Activated naive CD8-positive, alpha-beta T cell treated with anti-CD3 and anti-CD28 coated beads, Interleukin-2, amount 10 ng/mL, durations not matched to agents 7 days and 5 days (primary cell): ENCODE measurements at places on chromosomes 11 and 22.
A peak's percentile ranks its signal among the peaks of the same experiment; 100 is the strongest.

- peak; percentile 96 for DNase-seq
Measured at GRCh38 chr11:126062679-126063506, at the start of gene CDON. CDON (minus strand) TSS chr11:126062866; CDS start chr11:126023476, 39,390 bp downstream.

DNA sequence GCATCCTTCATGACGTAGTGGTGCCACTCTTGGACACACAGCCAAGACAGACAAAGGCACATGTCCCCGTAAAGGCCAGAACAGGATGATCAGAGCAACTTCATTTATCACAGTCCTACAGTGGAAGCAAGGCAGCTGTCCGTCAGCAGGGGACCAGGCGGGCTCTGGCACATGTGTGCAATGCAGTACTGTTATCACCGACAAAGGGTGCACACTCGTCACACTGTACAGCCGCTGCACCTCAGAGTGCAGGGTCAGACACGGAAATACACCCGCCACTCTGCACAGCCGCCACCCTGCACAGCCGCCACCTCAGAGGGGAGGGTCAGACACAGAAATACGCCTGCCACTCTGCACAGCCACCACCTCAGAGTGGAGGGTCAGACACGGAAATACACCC, 13.4 kb upstream of the IL17REL start:
- DNase-seq: no peak

DNA sequence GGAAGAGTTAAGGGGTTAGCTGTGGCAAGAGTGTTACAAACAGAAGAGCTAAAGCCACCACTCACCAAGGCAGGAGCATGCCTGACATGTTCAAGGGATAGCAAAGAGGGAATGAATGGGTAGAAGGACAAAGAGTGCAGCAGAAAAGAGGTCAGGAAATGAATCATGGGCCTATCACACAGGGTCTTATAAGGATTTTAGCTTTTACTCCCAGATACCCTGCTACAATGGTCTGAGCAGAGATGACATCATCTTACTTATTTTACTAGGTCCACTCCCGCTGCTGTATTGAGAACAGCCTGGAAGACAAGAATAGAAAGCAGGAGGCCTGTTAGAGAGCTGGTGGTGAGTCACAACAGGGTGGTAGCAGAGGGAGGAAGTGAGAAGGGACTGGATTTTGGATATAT, 9.8 kb downstream of the TRAF6 start:
- DNase-seq: no peak

- DNase-seq: no peak
Measured at GRCh38 chr22:40199852-40200251, 22.1 kb downstream of the TNRC6B start.

GRCh38 chr11:9573775-9574621, 528 bp downstream of the WEE1 start:
- DNase-seq: no peak

- DNase-seq: no peak
Measured at GRCh38 chr11:113991718-113992458, 17.0 kb downstream of the HTR3A start.

DNA sequence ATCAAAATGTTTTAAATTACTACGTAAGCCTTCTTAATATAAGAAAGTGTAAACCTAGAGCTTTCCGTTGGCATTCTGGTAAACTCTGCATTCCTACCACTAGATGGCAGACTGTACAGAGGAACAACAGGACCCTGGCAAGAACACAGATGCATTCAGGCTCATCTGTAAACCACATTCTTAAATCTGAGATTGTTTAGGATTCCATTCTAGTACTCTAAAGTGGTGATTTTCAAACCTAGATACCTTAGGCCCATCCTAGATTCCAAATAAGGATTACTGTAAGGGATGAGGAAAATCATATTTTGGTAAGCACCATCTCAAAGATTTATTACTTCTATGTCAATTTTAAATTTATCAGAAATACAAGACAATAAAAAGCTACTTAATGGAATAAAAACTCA, 26.9 kb downstream of the PICALM start:
- DNase-seq: no peak

DNA sequence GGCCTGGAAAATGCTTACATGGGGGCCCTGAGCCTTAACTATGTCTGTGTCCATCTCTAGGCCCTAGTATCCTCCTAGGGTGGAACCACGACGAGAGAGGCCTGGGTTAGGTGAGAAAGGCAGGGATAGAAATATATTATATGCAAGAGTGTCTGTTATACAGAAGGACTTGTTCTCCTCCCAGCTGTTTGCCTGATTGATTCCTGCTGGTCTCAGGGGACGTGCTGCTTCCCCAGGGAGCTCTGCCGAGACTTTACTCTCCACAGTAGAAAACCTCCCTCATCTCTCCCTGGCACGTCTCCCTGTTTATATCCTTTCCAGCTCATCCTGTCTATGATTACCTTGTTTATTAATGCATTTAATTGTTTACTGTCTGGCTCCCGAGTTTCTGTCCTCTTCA, 132.6 kb downstream of the MIAT start:
- no peak for DNase-seq

DNA sequence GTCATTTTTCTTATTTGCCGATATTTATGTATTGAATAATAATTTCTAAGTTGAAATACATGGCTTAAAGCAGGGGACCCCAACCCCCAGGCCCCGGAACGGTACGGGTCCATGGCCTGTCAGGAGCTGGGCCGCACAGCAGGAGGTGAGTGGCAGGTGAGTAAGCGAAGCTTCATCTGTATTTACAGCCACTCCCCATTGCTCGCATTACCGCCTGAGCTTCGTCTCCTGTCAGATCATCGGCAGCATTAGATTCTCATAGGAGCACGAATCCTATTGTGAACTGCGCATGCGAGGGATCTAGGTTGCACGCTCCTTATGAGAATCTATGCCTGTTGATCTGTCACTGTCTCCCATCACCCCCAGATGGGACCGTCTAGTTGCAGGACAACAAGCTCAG, 4.5 kb downstream of the ZMAT5 start:
- DNase-seq: no peak

- DNase-seq: no peak
Measured at GRCh38 chr11:122248939-122249338, 132.9 kb upstream of the BLID start.

- no peak for DNase-seq
Measured at GRCh38 chr11:46808799-46809431, 37.2 kb downstream of the CKAP5 start.

- no peak for DNase-seq
Measured at GRCh38 chr11:64069401-64070313, 33.9 kb downstream of the FLRT1 start.

GRCh38 chr11:88101881-88102597, 73.2 kb downstream of the RAB38 start:
- no peak for DNase-seq

DNA sequence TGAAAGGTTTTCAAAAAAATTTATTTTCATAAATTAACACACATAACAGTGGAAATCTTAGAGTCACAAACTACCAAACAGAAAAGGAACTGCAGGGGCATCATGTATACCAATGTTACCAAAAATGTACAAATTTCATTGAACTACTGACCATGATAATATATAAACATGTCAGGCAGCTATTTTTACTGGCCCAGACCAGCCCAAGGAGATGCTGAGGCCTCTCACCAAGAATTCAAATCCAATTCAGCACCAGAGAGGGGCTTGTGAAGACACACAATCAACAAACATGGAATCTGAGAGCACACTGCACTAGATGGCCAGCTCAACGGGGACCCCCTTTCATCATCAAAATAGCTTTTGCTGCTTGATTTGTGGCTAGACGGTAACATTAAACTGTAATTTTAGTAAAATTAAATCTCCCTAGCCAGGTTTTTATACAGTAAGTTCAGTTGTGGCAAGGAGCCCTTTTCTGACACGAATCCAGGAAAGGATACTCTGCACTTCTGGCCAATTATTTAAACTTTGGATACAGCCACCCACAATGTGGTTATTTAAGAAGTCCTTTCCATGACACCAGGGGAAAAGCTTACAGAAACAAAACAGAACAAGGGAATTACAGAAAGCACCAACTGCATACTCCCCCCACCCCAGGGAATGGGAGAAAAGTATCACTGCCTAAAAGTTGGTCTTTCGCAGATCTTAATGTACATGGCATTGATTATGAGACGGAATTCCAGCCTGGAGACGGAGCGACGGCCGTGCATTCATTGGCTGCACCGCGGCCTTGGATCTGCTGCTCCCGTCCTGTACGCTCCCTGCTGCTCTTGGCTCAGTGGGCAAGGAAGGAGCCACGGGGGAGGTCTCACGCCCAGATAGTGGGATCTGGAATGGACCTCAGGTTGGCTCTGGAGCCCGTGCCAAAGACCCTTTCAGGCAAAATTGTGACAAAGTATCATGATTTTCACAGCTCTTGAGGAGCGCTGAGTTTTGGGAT, 19.6 kb upstream of the PISD start:
- DNase-seq: no peak

GRCh38 chr11:10066441-10066840, 227.6 kb downstream of the SBF2 start:
- DNase-seq: no peak
